ENCODE measurements at places on chromosomes 12 and 14.

DNA sequence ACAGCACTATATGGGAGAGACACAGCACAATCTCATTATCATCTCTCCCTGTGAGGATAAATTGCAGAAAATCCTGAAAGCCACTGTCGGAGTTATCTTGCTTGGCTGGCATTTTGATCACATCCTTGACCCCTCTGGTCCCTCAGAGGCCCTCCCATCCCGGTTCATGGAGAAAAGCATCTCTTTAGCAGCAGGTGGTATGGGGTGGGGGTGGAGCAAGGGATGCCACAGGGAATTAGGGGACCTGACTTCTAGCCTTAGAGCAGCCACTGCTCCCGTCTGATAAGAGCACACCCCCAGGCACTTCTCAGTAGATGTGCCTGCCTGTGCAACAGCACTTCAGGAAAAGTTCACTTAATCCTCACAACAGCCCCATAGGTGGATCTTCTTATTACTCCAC lies 38.6 kb downstream of the GRIN2B start:
- DNase-seq: no peak

- no peak for DNase-seq
Measured at GRCh38 chr14:74566174-74567141, 45.6 kb downstream of the LTBP2 start.

DNA sequence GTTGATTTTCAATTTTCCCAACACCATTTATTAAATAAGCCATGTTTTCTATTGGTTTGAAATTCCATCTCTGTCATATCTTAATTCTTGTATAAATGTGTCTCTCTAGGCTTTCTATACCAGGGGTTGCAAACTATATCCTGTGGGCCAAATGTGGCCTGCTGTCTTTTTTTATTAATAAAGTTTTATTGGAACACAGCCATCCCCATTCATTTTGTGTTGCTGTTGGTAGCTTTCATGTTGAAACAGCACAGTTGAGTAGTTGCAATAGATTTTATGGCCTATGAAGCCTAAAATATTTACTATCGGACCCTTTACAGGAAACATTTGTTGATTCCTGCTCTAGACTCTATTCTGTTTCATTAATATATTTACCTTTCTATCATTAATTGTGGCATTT lies 9.4 kb downstream of the HCFC2 start:
- no peak for DNase-seq

DNA sequence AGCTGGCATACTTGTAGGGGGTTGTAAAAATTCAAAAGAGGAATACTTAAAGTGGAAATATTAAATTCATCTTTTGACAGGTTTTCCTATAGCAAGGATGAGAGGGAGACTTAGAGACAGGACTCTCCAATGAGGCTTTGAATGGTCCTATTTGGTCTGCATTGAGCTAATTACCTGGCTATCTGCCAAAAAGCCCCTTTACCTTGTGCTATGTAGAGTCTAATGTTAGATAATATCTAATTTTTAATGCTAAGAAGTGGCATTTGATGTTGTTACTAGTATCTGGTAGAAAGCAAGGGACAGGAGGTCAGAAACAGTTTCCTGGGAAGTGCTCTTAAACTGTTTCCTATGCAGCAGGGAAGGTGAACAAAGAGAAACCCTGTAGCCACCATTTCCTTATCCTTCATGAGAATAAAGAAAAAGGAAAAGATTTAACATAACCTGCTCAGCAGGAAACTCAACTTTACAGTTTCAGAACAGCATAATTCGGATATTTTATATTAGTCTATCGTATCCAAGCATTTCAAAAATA lies 550.0 kb downstream of the SOX5 start:
- no peak for DNase-seq

DNA sequence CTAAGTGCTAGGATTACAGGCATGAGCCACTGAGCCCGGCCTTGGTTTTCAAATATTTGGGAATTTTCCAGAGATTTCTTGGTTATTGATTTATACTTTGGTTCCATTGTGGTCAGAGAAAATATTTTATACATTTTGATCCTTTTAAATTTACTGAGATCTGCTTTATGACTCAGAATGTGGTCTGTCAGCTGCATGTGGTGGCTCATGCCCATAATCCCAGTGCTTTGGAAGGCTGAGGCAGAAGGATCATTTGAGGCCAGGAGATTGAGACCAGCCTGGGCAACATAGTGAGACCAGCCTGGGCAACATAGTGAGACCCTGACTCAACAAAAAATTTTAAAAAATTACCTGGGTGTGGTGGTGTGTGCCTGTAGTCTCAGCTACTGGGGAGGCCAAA lies 49.8 kb downstream of the ADCK1 start:
- no peak for DNase-seq

DNA sequence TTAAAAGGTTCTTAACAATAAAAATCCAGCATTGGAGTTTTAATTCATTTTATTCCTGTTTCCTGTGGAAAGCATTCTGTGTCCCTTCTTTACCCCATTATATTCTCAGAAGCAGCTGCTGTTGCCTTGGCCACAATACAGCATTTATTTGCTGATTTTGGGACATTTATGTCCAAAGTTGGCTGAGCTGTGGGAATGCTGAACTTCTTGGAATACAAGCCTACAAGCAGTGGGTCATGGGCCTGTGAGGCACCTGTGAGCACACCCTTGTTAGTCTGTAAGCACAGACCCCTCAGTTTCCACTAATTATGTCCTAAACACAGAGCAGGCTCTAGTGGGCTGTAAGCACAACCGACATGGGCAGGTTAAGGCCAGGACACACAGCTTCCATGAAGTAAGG lies 122.2 kb upstream of the IGF1 start:
- DNase-seq: no peak

DNA sequence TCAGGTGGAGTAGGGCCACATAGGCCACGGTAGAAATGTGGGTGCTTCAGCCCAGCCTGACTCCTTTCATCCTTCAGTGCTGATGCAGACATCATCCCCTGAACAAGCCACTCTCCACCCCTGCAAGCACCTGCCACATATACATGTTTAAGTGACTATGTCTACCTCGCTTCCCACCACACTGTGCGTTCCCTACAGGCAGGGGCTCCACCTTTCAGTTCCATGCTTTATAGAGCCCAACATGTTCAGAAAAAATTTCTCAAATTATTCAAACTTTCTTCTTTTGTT lies 11.6 kb downstream of the SLC7A7 start:
- DNase-seq: peak; percentile 55

- no peak for DNase-seq
Measured at GRCh38 chr12:7076493-7076892, 15.8 kb downstream of the C1R start.

GRCh38 chr14:76769636-76770292 lies 8.5 kb downstream of the VASH1 start:
- DNase-seq: no peak

DNA sequence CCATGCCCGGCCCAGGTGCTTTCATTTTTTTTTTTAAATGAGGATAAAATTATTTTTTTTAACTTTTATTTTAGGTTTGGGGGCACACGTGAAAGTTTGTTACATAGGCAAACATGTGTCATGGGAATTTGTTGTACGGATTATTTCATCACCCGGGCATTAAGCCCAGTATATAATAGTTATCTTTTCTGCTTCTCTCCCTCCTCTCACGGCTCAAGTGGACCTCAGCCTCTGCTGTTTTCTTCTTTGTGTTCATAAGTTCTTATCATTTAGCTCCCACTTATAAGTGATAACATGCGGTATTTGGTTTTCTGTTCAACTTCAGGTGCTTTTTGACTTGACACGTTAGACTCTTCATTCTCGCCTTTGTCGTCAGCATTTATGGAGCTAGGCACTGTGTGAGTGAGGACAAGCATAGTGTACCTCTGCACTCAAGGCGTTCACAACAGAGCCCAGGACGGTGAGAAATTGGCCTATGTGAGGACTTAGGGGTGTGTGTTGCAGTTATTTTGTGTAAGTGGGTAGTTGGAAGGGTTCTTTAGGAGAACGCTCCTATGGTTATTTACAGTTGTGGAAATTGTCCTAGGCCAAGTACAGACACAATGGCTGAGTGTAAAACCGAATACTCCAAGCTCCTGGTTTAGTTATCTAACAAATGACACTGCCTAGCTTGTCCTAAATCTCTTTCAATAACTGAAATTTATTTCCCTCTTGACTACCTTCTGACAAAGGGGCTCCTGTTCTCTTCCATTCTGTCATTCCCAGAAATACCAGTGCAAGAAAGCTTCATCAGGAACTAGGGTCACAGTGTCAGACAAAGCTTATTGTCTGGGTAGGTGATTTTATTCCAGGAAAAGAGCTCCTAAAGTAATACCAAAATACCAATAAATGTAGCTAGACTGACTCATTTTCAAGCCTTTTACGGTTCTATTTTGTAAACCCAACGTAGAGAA lies 200.5 kb upstream of the PRICKLE1 start:
- no peak for DNase-seq

- DNase-seq: no peak
Measured at GRCh38 chr12:106362971-106363370, 5.4 kb downstream of the POLR3B start.

- no peak for DNase-seq
Measured at GRCh38 chr14:61262082-61262481, 19.1 kb downstream of the TMEM30B start.

DNA sequence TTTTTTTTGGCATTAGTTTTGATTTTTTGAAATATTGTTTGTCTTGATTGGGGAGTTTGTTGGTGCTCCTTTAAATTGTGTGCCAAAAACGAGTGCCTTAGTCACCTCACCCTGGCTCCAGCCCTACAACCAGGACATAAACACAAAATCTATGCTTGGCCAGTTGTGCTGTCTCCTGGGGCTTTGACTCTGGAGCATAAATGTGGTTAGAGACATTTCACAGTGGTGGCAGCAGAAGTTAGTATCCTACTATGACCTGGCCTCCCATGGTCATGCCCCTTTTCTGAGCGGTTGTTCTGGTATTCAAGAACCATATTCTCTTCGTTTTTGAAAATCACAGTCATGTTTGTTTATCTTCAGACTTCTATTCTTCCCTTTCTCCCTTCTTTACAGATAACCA lies 70.7 kb upstream of the PSMA6 start:
- no peak for DNase-seq

- DNase-seq: no peak
Measured at GRCh38 chr12:8081251-8081920, 688 bp upstream of the NECAP1 start.

GRCh38 chr12:123960029-123960735 lies 12.4 kb downstream of the CCDC92 start:
- no peak for DNase-seq

GRCh38 chr12:67651132-67651695 lies 2.7 kb downstream of the DYRK2 start:
- DNase-seq: no peak

DNA sequence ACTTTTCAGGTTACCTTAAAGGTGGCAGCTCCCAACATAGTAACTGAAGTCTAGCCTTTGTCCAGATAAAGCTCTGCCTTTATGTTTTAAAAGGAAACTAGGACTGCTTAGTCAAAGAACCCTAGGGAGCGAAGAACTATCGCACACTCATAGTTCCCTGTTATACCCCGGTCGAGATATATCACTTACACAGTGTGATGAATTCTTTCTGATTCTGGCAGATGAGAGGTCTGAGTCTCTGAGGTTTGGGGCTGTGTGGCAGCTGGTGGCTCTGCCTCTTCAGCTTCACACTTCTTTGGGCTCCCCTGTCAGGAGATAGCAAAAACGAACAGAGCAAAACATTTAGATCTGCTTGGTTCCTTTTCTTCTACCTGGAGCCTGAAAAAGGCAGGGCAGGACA lies 17.0 kb downstream of the ACIN1 start:
- DNase-seq: no peak

GRCh38 chr14:99326041-99326710 lies 54.2 kb upstream of the BCL11B start:
- DNase-seq: no peak

DNA sequence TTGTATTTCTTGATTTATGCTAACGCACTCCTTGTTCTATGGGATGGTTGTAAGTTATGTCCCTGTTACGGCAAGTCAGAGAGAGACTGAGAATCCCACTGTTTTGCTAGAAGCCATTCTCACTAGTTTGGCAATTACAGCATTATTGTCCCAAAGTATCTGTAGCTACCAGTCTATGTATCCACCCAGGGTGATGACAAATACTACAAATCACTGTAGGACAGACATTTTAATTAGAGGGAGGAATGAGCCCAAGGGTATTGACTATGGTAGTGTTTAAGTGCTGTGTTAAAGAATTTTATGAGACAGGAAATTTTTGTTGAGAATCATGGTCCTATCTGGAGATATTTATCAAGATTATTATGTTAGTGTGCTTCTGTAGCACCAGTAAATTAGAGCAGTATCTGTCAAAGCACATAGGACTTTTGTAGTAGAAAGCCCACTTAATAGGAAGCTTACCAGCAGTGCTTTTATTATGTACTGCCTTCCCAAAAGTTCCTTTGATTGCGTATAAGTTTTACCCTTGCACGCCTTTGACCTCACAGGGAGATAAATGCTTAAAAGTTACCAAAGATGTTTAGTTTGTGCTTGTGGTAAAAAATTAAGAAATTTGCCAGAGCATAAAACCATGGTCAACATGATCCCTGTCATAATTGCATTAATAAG lies 10.7 kb downstream of the PRKCH start:
- no peak for DNase-seq

DNA sequence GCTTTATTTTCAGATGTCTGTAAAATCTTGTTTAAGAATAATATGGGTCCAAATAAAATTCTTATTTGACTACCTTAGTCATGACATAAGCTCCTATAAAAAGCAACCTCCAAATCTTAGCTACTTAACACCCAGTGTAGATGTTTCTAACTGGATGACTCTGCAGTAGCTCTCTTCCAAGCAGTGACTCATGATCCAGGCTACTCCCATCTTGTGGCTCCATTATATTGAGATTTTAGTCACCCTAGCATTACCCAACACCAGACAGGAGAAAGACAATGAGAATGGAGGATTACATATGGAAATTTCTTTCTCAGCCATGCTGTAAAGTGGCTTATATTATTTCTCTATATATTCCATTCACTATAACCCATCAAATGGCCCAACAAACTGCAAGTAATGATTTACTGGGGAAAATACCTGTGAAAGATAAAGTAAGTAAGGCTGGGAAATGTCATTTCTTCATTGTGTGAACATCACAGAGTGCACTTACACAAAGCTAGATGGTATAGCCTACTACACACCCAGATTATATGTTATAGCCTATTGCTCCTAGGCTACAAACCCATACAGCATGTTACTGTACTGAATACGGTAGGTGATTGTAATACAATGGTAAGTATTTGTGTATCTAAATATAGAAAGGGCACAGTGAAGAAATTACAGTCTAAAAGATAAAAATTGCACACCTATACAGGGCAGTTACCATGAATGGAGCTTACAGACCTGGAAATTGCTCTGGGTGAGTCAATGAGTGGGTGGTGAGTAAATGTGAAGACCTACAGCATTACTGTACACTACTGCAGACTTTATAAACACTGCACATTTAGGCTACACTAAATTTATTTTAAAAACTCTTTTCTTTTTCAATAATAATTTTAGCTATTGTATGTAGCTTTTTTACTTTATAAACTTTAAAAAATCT lies 163.2 kb downstream of the DYRK2 start:
- no peak for DNase-seq

- DNase-seq: no peak
Measured at GRCh38 chr14:90405101-90405500, 8.3 kb downstream of the CALM1 start.

DNA sequence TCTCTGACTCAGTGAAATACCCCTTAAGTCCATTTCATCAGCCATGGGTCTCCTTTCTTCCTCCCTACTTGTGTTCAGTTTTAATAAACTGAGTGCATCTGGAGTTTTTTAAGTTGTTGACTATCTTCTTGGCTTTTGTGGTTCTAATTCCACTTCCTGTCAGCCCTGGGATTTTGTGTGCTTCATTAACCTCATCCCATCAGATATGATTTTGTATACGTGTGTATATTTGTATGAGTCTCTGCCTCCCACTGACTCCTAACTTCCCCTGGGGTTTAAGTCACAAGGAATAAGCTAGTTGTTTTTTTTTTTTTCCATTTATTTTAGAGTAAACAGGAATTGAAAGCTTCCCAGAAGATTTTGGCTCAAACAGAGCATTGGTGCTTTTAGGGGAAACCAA lies 62.7 kb downstream of the TTLL5 start:
- no peak for DNase-seq

Data from GM06990 (cell line).